ENCODE measurements at places on chromosomes 1 and 21.

DNA sequence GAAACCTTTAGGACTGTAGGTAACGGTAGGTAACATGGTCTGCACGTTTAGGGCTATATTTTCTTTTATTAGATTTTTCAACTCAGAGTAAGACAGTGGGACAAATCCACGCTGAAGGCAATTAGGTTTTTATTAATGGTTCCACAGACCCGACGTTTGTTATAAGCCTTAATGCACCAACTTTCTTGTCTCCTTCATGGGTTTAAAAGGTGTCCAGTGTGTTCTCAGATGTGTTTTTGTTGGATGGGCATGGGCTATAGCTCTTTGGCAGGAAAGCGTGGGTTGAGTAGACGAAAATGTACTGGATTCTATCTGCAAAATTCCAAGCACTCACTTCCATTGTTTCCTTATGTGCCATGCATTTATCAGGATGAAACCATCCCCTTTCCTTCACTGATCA lies 88.0 kb upstream of the SIM2 start:
- DNase-seq = no peak

DNA sequence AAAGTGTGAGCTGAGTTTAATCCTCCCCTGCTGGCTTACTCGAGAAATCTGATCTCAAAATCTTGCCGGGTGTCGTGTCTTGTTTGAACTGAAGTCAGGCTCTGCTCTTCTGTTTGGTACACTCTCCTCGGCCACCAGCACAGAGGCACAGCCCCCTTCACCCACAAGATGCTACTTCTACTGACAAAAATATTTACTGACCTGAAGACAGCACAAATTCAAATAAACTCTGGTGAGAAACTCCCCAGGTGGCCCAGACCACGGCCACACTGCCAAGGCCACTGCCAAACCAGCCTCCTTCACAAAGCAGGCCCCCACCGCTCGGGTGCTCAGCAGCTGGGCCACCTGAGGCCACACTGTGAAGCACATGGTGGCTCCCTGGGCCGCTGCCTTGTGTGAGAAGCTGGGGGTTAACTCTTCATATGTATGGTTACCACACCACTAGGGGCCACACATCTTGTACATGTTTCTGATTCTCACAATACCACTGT lies 80.6 kb downstream of the TGFBR3 start:
- DNase-seq = no peak

- no peak for DNase-seq
Measured at GRCh38 chr1:235206533-235207208, 45.6 kb upstream of the RBM34 start.

DNA sequence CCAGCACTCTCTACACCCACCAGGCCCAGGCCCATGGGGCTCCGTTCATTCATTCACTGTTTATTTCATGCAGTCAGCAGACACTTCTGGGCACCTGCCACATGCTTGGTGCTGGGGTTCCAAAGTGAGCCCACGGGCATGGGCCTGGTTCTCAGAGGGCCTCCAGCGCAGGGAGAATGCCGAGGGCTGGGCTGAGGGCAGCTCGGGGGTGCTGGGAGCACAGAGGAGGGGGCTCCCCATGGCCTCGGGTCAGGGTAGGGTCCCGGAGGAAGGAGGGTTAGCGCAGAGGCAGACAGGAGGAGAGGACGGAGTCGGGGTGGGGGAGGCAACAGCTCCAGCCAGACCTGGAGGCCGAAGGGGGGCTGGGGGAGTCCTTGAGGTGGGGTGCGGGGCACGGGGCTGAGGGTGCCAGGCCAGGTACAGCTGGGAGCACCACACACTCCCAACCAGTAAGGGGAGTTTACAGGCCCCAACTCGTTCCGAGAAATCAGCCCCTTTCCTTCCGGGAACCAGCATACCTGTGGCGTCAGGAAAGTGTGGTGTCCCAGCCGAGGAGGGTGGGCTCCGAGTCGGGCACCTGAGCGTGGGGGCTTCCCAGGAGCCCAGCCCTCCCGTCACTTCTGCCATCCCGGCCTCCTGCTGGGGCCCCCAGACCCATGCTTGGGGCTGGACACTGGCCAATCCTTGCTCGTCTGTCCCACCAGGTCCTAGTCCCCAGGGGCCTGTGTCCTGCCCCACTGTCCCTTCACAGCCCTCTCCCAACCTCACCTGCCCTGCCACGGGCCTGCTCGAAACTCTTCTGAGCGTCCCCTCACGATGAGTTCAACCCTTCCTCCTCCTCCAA lies 10.8 kb downstream of the ARHGEF16 start:
- DNase-seq = no peak

DNA sequence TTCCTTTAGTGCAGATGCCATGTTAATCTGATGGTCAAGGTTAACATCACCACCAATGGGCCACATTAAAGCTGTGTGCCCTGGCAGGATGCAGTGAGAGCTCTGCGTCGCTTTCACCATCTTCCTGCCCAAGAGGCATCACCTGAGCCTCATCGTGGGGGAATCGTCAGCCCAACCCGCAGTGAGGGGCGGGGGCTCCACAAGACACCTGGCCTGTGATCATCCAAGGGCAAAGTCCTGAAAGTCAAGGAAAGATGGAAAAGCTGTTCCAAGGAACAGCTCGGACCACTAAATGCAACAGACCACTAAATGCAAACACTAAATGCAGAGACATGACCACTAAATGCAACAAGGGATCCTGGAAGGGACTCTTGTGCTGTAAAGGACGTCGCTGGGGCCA lies 49.9 kb downstream of the WDR4 start:
- no peak for DNase-seq

GRCh38 chr1:21620011-21620410 lies 49.1 kb downstream of the RAP1GAP start:
- no peak for DNase-seq

GRCh38 chr1:205714190-205714905 lies 34.0 kb upstream of the SLC45A3 start:
- DNase-seq = no peak

- DNase-seq = no peak
Measured at GRCh38 chr1:147204080-147204479, 21.1 kb downstream of the FMO5 start.

DNA sequence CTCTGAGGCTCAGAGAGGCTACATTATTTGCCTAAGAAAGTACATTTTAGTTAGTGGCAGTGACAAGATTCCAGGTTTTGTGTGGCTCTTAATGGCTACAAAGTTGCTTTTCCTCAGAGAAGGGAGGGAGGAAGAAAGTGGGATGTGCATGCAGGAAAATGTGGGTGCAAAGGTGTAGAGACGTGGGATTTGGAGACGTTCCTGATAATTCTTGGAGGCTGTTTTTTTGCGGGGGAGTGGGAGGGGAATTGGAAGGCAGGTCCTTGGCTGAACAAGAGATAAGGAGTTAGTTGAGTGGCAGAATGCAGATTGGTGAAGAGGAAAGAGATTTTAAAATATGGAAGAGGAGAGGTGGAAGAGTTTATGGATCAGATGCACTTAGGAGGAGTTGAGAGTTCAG lies 258.1 kb downstream of the GRIK3 start:
- no peak for DNase-seq

DNA sequence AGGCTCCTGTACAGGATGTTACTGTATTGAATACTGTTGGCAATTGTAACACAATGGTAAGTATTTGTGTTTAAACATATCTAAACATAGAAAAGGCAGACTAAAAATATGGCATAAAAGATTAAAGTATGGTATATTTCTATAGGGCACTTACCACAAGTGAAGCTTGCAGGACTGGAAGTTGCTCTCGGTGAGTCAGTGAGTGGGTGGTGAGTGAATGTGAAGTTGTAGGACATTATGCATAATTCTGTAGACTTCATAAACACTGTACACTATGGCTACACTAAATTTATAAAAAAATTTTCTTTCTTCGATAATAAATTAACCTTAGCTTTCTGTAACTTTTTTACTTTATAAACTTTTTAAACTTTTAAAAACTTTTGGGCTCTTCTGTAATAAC lies 13.7 kb upstream of the TRIM62 start:
- DNase-seq = no peak

Measured in stimulated activated naive CD4-positive, alpha-beta T cell (primary cell).